ENCODE measurements at places on chromosomes 7 and 10.

- DNase-seq = no peak
Observed at GRCh38 chr7:113414401-113415035, 296.2 kb upstream of the SMIM30 start.

- DNase-seq = no peak
Observed at GRCh38 chr7:45036796-45037195, 36.8 kb downstream of the CCM2 start.

GRCh38 chr7:54879776-54880175 is 120.8 kb upstream of the SEC61G start:
- no peak for DNase-seq

GRCh38 chr7:33334349-33334748 is 205.0 kb downstream of the BBS9 start:
- no peak for DNase-seq

DNA sequence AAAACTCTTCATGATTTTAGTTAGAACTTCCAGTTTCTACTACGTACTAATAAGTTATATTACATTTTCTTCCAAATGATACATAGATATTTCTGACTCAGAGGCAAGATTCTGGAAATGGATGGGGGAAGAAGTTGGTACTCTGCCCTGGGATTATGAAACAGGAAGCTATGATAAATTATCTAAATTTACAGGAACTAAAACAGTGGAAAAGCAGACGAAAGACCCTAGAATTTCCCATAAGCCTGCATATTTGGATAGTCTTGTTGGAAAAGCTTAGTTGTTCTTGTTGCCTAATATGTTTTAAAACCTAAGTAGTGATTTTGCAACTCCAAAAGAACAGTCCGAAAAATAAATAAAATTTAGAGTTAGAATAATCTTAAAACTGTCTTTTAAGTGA is 21.8 kb downstream of the CFAP69 start:
- no peak for DNase-seq

DNA sequence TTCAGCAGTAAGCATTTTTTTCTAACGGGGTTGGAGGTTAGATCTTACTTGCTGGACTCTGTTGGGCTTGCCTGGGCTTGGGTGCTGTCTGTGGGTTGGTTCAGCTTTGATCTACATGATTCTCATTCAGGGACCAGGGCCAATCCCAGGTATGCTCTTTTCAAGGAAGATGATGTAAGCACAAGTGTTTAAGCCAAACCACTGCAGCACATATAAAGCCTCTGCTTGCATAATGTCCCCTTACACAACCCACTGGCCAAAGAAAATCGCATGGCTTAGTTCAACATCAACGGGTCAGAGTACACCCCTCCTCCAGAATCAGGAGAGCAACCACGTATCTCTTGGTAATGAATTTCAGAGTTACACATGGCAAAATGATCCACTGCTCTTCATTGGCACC is 83.9 kb downstream of the DNAJB9 start:
- DNase-seq = no peak

DNA sequence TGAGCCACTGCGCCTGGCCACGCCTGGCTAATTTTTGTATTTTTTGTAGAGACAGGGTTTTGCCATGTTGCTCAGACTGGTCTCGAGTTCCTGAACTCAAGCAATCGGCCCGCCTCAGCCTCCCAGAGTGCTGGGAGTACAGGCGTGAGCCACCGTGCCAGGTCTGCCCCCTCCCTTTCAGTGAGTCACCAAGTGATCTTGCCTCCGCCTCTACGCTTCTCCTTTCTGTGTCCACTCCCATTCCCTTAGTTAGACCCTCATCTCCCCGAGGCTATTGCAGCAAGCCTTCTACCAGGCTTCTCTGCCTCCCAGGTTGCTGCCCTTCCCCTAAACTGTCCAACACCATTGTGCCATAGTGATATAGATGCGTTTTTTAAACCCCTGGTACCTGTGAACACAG is 32.9 kb downstream of the CDC123 start:
- DNase-seq = no peak

GRCh38 chr7:70434821-70435220 is 697.1 kb upstream of the GALNT17 start:
- DNase-seq = no peak

DNA sequence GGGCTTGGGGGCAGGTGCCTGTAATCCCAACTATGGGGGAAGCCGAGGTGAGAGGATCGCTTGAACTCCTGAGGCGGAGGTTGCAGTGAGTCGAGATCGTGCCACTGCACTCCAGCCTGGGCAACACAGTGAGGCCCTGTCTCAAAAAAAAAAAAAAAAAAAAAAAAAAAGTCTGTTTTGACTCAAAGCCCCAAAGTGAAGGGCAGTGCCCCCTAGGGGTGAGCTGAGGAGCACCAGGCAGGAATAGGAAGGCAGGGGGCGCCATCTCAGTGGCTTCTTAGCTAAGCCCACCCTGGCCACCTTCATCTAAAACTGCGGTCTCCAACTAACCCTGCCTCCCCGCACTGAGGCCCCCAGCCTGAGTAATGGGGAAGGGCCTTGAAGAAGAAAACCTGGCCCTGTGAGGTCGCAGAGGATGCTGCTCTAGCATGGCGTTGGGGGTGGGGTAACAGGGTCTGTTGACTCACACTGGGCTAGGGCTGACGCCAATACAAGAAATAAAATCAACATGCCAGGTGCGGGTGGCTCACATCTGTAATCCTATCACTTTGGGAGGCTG is 9.8 kb downstream of the PODXL start:
- DNase-seq = no peak

DNA sequence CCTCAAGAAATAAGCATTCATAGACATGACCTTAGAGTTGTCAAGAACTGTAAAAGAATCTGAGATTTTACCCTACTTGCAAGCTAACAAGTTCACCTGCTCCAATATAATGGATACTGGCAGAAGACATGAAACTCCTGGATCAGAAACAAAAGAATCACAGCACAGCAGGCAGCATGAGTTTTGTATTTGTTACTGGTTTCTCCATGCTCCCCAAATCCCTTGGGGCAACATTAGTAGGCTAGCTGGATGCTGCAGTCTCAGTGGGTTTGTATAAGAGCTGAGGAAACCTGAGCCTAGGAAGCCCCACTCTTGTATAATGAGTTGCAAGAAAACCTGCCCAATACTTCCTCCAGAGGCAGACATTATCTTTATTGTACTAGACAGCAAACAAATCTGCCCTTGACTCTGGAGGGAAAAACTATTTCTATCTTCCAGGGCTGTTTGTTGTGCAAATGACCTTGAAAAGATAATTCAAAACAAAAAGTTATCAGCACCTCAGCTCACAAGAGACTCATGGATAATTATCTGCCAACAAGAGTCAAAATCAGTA is 64.8 kb downstream of the ABLIM1 start:
- DNase-seq = no peak

GRCh38 chr10:61633665-61634064 is 29.1 kb upstream of the CABCOCO1 start:
- no peak for DNase-seq

GRCh38 chr7:18846765-18847215 is 270.6 kb downstream of the TWIST1 start:
- no peak for DNase-seq

All from stimulated activated CD4-positive, alpha-beta T cell treated with anti-CD3 and anti-CD28 coated beads, TNF-alpha, amount 100 ng/mL, for 4 hours (primary cell).